ENCODE measurements at places on chromosomes 16 and 17.

DNA sequence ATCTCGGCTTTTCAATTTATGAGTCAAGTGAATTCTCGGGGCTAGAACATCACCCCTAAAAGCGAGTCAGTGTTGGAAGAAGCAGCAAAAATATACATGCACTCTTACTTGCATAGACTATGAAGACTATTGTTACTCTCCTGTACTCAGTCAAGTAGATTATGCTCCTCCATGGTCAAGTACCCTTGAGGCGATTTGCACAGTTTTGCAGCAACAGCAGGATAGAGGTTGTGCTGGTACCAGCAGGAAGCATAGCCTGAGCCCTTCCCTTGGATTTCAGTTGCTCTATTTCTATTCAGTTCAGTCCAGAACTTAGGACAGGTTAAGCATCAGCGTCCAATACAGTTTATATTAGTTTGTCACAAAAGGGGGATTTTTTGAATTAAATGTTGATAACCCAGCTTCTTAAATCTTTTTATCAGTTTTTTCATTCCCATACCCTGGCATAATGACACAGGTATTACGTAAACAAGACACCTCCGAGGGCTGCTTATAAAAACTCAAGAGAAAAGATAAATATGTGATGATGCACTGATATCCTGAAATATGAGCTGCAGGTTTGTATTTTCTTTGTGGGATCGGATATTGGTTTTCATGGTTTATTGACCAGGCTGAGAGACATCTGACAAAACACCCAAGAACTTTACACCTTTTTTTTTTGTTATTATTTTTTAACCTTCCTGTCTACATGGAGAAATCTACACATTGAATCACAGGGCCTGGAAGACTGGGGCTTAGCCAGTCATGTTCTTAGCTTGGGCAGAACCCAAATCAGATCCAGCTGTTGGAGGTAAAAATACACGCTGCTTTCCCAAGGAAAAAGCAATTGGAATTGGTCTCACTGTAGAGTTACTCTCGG lies 144.1 kb downstream of the PITPNC1 start:
- DNase-seq: no peak

- no peak for DNase-seq
Measured at GRCh38 chr16:59697761-59698160, 963.6 kb upstream of the GOT2 start.

DNA sequence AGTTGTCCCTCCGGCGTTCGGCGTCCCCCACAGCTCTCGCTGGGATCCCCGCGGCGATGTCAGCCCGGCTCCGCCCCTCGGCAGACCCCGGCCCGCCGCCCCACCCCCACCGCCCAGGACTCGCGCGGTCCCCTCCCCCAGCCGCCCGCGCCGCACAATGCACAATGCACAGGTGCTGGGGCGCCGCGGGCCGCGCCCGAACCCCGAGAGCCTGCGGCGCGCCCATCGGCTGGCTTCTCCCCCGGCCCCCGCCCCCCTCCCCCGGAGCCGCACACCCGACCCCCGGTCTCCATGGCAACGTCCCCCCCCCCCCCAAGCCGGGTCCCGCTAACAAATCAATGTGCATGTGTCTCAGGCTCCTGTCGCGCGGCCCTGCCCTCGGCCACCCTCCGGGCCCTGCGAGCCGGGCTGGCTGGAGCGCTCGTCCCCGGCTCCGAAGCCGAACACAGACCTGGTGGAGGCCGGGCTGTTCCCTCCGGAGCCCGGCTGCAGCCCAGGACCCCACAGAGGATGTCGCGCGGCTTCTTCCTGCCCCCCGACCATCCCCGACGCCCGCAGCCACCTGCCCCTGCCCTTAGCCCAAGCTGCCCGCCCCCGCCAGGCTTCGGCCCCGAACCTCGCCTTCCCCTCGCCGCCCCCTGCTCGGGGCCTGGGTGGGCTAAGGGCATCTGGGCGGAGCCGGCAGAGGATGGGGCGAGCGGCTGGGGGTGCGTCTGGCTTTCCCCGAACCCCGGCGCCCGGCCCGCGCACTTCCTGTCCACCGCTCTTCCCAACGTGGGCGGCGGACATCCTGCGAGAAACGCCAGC lies 818 bp upstream of the CBX8 start:
- no peak for DNase-seq

- no peak for DNase-seq
Measured at GRCh38 chr17:40095351-40095943, 4.9 kb downstream of the NR1D1 start.

DNA sequence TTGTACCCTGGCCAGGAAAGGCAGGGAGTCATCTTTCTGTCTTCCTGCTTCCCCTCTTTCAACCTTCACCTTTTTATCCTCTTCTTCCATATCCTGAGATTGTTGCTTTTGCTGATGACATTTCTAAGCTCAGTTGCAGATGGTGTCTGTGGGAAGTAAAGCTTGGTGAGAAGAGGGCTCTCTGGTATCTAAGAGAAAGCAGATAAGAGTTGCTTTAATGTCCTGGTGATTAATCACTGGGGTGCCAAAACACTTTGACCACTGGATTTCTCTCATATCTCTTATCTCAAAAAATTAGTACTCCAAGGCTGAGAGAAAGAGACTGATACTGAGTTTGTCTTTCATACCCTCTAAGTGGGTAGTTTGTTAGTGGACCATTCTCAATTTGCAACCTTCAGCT lies 71.3 kb downstream of the NEUROD2 start:
- no peak for DNase-seq

DNA sequence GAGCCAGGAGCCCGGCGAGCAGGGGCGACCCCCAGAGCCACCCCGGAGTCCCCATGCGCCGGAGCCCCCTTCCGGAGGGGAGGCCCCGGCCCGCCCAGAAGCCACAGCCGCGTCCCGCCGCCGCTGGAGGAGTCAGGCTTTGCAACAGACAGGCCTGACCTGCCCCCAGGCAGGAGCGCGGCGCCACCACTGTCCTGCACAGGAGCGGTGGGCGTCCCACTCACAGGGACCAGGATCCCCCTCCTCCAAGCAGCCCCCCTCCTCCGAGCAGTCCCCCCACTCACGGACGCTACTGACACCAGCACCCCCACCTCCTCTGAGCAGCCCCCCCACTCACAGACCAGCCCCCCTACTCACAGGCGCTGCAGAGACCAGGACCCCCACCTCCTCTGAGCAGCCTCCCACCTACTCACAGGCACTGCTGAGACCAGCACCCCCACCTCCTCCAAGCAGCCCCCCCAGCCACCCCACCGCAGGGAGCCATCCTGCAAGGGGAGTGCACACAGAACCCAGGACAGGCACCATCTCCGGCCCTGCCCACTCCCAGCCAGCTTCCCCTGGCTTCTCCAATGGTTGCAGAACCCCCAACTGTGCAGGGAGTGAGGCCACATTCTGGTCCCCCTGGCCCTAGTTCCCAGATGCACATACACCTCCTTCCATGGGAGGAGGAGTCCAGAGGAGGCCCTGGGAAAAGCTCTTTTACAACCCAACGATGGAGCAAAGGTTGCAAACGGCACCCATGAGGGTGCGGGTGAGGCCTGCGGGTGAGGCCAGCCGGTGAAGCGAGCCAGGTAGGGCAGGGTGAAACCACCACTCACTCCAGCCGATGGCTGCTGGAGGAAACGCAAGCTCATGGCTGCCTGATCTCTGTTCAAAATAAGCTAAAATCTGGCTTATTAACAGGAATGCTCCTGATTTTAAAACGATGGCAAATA lies 69.9 kb downstream of the ABR start:
- no peak for DNase-seq

GRCh38 chr17:76543826-76544545 lies 4.1 kb downstream of the PRCD start:
- no peak for DNase-seq

GRCh38 chr16:78929841-78930240 lies 670.7 kb downstream of the MAF start:
- no peak for DNase-seq

GRCh38 chr16:10562361-10562899 lies 18.0 kb downstream of the EMP2 start:
- no peak for DNase-seq

- DNase-seq: no peak
Measured at GRCh38 chr16:3873482-3874173, 6.9 kb downstream of the CREBBP start.

DNA sequence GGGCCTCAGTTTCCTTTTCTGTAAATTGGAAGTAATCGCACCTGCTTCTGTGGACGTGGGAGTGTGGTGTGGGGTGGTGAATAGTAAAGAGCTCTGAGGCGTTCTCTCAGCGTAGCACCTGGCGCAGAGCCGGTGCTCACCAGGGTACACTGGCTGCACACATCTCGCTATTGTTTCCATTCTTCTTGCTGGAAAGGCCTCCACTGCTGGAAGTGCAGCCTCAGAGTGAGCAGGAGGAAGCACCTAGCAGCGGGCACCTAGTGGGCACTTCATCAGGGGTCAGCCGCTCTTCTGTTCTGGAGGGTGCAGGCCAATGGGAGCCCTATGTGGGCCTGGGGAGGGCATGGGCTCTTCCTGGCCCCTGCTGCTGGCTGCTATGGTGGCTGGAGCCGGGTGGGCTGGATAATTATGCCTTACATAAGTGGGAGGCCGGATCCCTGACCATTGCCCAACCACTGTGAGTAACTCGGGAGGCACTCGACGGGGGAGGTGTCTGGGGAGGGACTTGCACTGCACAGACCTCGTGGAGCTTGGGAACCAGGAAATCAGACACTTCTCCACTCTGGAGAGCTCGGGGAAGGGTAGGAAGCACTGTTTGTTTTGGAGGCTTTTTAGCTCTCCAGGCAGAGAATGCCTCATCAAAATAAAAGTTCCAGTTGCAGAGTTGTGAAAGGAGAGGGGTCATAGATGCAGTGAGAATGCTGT lies 1.7 kb downstream of the MAP2K3 start:
- DNase-seq: no peak

DNA sequence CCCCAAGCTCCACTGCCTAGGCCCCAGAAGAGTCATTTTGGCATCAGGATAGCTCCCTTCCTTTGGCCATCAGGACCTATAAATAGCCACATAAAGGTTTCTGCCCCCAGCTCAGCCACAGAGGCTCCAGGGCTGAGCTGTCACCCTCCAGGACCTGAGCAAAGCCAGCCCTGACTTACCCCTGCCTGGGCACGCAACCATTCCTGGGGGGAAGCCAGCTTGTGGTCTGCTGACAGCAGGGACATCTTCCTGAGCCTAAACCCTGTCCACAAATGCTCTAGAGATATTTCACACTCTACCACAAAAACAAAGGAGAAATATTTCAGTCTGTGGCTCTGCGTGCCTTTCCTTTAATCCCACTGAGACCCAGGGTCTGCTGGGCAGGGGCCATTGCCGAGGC lies 123.7 kb upstream of the CCL2 start:
- DNase-seq: no peak

DNA sequence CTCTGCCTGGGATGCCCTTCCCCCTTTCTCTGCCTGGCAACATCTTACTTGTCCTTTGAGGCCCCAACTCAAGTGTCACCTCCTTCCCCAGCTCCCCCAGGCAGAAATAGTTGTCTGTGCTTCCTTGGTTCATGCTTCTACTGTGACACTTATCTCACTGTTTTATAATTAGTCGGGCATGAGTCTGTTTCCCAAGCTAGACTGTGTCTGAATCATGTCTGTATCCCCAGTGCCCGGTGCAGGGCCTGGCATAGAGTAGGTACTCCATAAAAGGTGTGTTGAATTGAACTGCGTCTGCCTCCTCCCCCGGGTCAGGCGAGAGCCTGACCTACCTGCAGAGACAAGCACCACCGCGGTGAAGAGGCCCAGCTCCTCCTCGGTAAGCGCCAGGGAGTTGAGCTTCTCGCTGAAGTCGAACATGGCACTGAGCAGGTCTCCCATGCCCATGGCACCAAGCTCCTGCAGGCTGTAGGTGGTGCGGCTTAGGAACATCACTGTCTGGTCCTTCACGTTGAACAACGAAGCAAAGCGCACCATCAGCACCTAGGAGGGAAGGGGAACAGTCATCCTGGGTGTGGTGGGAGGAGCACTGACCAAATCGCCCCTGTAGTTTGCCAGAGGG lies 6.7 kb downstream of the NR1D1 start:
- DNase-seq: no peak

DNA sequence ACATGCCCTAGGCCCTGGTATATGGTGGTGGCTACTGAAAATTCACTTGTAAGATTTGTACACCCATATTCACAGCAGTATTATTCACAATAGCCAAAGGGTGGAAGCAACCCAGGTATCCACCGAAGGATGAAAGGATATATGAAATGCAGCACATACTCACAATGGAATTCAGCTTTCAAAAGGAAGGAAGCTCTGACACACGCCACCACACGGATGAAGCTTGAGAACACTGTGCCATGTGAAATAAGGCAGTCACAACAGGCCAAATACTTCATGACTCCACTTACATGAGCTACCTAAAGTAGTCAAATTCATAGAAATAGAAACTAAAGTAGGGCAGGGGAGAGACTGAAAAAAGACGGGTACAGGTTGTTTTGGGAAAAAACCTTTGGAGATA lies 2.9 kb downstream of the XPO6 start:
- no peak for DNase-seq

DNA sequence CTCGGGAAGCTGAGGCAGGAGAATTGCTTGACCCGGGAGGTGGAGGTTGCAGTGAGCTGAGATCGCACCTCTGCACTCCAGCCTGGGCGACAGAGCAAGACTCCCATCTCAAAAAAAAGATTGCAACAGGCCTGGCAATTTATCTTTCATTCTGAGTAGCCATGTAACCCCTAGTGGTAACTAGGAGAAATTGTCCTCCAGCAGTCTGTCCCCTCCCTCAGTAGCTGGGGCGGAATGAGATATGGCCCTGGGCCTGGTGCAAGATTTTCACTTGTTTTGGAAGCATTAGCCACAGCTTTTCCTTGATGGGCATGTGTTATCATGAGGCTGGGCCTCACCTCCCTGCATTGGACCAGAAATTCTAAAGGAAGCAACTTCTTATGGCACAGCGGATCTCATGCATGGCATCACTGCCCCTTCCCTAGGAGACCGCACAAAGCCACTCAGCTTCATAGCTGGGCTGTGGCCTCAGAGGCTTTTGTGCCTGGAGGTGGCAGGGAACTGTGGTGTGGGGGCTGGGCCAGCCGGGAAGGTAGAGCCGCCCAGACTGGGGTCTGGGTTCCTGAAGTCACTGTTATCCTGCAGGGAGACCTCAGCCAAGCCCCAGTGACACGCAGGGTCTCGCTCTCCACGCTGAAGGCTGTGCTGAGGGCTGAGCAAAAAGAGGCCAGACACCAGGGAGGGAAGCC lies 13.4 kb downstream of the NATD1 start:
- DNase-seq: no peak

DNA sequence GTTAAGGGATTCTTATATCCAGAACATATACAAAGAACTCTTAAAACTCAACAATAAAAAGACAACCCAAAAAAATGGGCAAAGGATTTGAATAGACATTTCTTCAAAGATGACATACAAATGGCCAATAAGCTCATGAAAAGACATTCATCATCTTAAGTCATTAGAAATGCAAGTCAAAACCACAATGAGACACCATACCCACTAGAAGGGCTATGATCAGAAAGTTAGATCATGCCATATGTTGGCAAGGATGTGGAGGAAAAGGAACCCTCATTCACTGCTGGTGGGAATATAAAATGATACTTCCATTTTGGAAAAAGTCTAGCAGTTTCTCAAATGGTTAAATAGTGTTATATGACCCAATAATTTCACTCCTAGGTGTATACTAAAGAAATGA lies 9.4 kb downstream of the PLD6 start:
- DNase-seq: no peak

- no peak for DNase-seq
Measured at GRCh38 chr16:56606476-56607108, 1.8 kb upstream of the MT2A start.

- DNase-seq: no peak
Measured at GRCh38 chr16:30060346-30060745, 5.2 kb upstream of the ALDOA start.
